ENCODE measurements at places on chromosomes 16 and 17.

- DNase-seq = peak; percentile 46
Measured at GRCh38 chr16:17339764-17340541, 130.8 kb downstream of the XYLT1 start.

DNA sequence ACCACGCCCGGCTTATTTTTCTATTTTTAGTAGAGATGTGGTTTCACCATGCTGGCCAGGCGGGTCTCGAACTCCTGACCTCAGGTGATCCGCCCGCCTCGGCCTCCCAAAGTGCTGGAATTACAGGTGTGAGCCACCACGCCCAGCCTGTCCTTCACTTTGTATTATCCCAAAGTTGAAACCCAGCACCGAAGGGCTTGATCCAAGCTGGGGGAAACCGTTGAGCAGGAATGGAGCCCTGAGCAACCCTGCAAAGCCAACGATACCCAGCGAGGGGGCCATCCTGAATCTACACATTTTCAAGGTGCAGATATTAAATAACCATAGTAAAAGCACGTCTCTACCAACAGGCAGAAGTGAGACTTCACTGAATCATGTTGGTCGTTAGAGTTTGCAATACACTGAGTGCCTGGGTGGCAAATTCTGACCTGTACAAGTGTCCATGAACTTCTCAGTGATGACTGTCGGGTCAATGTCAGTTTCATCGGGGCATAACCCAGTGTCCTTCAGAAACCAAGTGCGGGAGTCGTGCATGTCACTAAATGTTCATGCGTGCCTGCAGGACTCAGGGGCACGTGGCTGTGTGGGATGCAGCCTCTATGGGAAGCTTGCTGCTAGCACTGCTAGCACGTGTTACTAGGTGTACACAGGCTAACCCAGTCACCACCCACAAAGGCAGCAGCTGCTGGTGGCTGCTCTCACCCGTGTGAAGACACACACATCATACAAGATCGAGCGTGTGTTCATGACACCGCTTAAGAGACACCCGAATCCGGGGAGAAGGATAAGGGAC is 10.5 kb upstream of the RBFOX3 start:
- DNase-seq = no peak

GRCh38 chr17:50917418-50917743 is 51.2 kb upstream of the TOB1 start:
- DNase-seq = no peak

DNA sequence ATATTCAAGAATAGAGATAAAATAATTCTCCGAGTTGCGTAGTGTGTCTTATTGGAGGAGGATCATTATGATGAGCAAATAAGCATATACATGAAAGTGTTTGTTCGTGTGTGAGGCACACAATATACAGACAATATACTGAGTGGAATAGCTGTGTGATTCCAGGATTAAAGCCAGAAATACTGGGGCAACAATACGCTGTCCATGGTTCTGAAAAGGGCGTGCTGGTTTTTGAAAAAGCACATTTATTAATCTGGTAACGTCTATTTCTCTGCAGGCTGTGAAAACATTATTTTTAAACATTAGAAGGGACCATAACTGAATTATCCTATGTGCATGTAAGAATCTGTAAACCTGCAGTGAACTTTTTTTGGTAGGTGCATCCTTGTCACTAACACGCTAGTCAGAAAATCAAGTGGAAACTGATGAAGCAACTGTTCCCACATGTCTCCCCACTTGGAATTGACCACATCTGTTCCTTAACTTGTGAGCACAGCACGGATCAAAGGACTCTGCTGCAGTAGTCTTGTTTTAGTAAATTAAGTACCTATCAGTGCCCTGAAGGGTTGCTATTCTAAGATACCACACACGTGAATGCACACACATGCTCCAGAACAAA is 346.0 kb downstream of the GRIN2A start:
- DNase-seq = peak; percentile 42

- DNase-seq = peak; percentile 63
Measured at GRCh38 chr17:59415397-59415796, 83.9 kb downstream of the YPEL2 start.

- peak; percentile 97 for DNase-seq
Measured at GRCh38 chr16:278863-279366, 1.5 kb upstream of the ARHGDIG start.

Data from hematopoietic multipotent progenitor cell treated with erythropoietin and hydrocortisone succinate and interleukin-3 and kit ligand, for 4 days (in vitro differentiated cells).